CD4-positive, alpha-beta T cell treated with Interleukin-2 at 100 ng/mL for 4 hours (primary cell): ENCODE measurements at places on chromosomes 3 and 15.
A peak's percentile ranks its signal among the peaks of the same experiment; 100 is the strongest.

DNA sequence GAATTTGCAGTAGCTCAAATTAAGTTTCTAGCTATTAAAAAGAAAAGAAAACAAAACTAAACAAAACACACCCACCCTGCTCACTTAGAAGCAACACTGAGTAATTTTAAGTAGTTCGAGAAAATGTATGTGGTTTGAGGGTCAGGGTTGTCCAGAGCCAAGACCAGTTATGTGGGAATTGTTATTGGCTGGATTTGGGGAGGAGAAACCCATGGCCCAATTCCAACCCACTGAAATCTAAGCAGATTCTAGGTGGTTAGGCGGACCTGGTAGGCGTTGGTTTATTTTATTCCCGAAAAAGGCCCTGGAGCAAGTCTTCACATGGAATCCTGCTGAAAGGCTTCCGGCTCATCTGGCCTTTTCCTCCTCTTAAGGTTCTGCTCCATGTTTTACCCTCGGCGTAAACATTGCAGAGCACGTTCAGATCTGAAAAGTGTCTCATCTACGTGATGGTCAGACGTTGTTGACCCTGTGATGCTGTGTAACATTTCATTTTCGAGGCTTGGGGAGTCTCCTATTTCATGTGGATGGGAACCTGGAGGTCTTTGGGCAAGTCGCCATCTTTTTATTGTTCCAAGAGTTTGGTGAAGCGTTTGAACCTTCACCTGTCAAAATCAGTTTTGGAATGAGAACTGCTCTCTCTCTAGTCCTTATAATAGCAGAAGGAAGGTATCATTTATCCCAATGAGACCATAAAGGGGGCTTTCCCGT, 64.0 kb downstream of the FLNB start:
- no peak for DNase-seq

GRCh38 chr3:195761567-195762248, 40.9 kb downstream of the MUC20 start:
- DNase-seq: no peak

- no peak for DNase-seq
Observed at GRCh38 chr3:22526266-22526837, 676.8 kb upstream of the UBE2E2 start.

DNA sequence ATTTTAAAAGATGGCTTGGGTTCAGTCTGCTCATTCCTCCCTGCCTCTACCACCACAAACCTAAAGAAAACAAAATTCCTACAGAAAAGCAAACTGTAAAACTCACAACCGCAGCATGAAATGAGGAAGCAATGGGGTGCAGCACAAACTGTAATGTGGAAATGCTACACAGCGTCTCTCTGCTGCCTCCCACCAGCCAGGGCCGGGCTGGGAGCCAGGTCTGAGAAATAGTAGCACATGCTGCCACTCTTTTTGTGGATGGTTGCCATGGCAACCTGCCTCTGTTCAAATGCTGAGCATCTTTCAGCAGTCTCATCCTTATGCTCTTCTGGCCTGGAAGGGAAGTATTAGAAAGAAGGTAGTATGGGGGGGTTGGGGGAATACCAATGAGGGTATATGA, 55.4 kb downstream of the EOMES start:
- no peak for DNase-seq

DNA sequence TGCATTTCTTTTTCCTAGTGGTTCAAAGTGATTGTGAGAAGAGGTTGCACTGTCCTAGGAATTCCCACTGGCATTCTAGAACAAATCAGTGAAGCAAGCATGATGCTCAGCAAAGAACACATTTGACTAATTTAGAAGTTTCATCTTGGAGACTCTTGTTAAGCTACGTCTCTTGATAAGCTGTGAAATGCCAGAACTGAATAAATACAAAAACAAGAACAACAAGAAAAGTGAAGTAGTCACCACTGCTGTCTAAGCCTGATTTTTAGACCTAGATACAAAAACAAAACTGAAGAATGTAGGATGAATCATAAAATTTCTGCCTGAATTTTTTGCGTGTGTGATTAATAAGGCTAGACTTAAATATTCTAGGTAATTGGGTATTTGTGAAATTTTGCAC, 1162.4 kb downstream of the TUSC7 start:
- DNase-seq: no peak

DNA sequence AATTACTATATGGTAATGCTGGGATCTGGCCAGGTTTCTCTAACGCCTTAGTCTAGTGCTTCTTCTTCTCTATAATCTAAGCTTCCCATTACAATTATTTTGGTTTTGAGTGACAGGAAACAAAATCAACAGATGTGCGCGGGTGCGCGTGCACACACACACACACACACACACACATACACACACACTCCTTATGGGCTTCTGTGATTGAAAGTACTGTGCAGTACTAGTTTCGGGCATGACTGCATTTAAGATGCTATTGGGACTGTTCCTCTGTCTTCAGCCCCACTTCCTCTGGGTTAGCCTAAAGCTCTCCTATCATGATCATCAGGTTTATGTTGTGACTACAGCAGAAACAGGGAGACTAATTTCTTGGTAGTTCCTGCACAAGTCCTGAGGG, 32.2 kb downstream of the EPHB1 start:
- no peak for DNase-seq

DNA sequence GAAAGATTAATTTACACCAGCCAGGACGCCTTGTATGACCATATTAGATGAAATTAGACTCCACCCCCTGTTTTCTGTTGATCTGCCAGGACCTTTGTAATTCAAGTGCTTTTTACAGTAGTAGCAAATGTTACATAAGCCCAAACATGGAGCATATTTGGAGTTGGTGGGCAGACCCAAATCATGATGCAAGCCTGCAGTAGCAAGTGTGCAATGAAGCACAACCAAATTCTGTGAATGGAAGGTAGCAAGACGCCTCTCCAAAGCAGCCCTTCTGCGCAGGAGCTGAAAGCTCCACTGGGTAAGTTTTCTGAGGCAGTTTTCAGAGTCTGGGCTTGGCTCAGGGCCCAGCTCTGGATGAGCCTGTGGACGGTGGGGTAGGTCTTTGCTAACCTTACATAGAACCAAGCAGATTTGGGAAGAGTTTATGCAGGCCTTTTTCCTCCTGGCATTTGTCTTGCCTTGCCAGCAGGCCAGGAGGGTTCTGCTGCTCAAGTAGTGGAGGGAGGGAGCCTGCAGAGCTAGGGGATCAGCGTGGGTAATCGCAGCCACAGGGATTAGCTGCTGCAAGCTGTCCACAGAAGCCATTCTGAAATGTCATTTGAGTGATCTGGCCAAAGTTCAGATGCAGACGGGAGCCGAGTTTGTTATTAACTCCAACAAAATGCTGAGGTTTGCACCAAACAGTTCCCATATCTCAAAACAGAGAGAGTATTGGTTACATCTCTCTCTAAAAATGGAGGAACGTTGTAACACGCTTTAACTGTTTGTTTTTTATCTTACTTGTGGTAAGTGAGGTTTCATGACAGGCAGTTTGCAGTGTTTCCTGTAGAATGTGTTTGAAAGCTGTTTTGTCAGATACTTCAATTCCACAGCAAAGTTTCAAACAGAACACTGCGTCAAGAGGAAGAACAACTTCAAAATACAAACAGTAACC, 55.4 kb downstream of the PSMD6 start:
- peak; percentile 72 for DNase-seq

- no peak for DNase-seq
Observed at GRCh38 chr3:28279770-28280169, 38.4 kb downstream of the CMC1 start.

DNA sequence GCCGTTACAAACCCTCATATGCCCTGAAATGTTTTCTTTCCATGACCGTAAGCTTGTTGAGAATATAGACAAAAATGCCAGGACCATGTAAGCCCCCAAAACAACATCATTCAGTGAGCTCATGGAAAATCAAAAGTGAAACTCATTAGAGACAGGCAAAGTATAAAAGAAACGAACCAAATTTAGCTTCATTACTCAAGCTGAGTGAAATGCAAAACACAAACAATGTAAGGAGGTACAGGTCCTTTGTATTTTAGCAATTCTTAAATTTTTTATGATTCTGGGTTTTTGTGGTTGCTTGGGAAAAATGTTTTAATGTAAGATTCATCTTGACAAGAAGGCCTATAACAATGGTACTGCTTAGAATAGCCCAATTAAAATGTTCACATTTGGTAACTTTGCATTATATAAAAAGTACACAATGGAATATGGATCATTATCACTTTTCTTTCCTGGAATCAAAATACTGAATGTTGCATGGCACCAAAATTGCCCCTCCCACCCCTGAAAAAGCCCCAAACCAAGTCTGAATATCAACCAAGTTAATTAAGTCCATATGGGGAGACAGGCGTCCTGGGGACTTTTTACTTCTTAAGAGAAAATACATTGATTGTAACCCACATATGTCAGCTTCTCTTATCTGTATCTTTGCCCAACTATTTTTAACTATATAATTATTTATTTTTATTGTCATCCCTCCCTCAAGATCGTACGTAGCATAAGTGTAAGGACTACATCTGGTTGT, 247.7 kb upstream of the CDIN1 start:
- no peak for DNase-seq

GRCh38 chr3:134460965-134461364, 24.8 kb downstream of the ANAPC13 start:
- DNase-seq: no peak
